ENCODE measurements at places on chromosomes 7 and 10.

DNA sequence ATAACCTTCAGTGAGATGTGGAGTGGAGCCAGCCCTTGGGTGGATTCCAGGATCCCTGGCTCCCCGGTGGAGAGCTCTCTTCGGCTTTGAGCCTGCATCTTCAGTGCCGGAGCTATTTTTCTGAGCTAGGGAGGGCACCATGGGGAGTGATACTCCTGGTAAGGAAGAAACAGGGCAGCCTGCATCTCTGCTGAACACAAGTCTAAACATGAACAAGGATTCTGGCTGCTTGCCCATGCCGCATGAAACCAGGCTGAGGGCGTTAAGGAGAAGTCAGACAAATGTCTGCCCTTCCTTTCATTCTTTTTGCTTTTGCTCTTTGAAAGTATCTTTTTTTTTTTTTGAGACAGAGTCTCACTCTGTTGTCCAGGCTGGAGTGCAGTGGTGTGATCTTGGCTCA, 60.4 kb downstream of the EVX1 start:
- DNase-seq = no peak

DNA sequence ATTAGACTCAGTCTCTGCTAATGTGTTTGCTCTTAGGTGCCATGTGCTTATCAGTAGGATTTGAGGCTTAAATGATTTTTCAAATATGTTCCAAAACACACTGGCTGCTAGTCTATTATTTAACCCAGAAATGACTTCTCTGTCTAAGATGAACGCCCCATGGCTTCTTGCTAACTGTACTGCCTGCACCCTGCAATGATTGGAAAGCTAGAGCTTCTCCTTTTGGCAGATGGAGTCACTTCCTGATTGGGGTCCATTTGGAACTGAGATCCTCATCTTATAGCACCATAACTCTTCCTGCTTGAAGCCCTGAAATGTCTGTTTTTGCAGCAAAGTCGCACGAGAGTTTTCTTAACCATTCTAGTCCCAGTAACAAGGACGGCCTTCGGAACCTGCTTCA, 186.5 kb upstream of the ADO start:
- no peak for DNase-seq

- peak; percentile 95 for DNase-seq
These were observed 18.3 kb upstream of the HBP1 start for GRCh38 chr7:107150375-107151073.

GRCh38 chr7:36784991-36785940, 61.0 kb upstream of the AOAH start:
- peak; percentile 92 for DNase-seq

DNA sequence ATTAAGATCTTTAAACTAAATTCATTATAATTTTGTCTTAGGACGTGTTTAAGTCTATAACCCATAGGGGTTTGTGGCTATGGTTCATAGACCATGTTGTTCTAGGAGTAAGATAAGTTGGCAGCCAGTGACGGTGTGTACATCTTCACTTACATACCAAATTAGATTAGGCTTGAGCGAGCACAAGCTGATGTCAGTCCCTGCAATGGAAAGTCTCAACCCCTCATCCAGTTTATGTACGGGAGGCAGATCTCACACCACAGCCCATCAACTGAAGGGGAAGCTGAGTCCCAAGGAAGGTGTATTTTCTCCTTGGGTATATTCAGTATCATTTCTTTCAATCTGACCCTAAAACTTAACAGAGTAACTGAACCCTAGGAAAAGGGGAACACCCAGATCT, 5.1 kb upstream of the SMC3 start:
- DNase-seq = no peak

DNA sequence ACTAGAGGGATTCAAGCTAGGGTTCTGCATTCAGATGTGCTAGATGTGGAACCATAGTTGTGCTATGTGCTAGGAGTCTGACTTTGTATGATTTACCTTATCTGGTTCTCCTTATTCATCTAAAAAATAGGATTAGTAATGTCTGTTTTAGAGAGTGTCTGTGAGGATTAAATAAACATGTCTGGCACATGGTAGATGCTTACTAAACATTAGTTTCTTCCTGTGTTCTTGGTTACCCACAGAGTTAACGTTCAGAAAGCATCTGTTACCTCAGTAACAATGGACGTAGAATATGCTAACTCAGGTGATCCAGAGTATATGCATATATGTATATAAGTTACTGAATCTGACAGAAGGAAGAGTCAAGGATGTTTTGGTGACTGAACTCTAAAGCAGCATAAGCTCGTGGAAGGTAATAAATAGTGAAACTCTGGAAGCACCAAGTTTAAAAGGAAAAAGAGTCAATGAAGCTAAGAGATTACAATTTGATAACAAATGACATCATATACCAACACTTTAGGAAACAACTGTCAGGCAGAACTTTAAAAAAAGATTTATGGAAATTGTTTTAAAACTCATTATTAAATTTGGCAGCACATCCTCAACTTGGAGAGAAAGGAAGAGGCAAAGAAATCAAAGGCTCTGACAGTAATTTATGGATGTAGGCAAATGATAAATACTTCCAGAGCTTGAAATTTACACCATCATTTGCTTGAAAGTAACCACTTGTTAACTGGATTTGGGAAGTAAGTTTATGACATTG, 127.0 kb downstream of the CCNY start:
- DNase-seq = no peak

DNA sequence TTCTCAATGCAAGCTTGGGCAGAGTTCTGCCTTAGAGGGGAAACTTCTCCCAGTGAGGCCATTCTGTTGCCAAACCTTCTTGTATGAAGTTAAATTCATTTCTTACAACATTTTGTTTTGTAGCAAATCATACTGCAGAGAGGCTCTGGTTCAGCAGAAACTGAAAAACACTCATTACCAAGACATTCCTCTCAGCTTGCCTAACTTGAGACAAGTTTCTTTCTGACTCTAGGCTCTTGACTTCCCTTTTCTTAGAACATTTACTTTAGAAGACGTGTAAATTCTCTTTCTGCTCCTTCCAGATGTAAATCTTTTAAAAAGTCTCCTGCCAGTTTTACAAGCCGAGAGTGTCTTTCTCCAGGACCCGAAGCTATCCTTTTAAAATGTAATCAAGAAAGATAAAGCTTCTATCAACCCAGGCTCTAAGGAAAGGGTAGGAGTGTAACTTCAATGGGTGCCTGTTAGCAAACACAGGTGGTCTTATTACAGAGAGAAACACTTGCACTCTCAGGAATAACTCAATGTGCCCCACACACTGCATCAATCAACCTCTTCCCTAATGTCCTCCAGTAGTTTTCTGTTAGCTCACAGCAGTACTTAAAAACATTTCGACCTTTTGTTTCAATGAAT, 80.5 kb upstream of the TAS2R16 start:
- DNase-seq = no peak

Measured in common myeloid progenitor, CD34-positive (primary cell).